ENCODE measurements at places on chromosomes 12 and 14.

- DNase-seq, result no peak
Measured at GRCh38 chr12:69834576-69834975, 9.5 kb downstream of the MYRFL start.

DNA sequence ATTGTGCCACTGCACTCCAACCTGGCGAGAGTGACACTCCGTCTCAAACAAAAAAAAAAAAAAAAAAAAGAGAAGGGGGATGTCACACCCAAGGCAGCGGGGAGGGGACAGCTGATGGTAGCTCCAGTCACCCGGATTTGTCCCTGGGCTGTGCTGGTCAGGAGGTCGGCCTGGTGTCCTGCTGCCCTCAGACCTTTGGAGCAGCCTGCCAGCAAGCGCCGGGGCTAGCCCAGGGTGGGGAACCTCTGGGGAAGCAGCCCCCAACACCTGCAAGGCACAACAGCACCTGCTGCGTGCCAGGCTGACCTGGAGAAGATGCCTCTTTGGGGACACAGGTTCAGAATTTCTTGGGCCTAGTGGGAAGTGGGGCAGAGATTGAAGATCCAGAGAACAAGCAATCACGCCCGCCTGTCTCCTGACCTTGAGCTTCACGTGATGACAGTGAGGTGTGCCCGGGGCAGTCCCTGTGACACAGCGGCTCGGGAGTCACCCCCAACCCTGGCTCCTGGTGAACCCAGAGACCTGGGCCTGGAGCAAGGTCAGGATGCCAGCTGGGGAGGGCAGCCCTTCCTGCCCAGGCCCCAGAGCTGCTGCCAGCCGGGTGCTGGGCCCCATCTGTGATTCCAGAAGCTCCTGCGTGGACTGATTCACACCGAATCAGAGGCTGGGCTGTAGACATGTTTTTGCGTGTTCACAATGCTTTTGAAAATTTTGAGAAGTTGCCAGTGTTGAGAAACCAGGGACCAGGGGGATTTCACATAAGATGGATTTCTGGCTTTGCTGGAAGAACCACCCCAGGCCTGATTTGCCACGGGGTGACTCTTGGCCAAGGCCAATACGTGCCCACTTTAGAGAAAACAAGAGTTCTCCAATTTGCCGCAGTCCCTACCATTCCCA lies 66.4 kb downstream of the RFLNA start:
- DNase-seq, result no peak

GRCh38 chr14:92884410-92884809 lies 38.5 kb upstream of the CHGA start:
- no peak for DNase-seq

GRCh38 chr12:108141600-108142130 lies 12.6 kb downstream of the WSCD2 start:
- DNase-seq, result no peak

DNA sequence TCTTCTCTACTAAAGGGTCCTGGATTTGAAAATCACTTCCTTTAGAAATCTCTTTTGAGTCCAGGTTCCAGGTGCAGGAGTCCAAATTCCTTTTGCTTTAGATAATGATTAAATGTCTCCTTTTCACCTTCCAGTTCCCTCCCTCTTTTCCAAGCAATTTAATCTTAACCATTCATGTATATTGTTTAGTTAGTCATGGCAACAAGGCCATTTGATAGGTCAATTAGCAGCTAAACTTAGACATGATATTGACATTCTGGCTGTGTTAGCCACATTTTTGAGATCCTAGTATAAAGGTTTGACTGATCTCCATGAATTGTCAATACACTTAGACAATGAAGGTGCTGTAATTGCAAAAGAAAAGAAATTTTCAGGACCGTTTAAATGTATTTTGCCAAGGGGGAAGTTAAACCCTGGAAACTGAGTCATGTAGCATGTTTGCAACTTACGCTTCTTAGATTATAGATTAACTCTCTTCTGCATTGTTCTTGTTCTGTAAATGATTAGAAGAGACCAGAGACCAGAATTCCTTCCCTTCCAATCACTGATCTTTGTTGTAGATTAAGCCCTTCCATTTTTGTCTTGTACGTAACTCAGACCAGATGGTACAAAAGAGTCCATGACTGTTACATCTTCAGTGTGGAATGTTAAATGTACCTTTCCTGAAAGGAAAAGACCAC lies 12.4 kb upstream of the C12orf75 start:
- DNase-seq, result no peak

DNA sequence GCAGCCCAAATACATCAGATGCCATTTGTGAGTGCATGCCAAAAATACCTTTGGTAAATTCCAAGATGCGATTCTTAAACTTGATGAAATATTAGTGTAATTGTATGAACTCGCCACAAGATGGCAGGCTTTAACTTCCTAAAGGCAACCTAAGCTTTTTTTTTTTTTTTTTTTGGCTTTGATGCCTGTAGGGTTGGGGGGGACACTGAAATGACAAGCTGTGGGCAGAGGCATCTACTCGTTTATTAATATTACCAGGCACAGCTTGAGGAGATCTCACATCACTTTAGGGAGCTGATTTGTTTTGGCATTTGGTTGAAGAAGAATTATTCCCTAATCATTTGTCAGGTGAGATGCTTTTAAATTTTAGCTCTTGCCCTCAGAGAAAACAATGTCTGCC lies 126.7 kb upstream of the CCDC196 start:
- no peak for DNase-seq

DNA sequence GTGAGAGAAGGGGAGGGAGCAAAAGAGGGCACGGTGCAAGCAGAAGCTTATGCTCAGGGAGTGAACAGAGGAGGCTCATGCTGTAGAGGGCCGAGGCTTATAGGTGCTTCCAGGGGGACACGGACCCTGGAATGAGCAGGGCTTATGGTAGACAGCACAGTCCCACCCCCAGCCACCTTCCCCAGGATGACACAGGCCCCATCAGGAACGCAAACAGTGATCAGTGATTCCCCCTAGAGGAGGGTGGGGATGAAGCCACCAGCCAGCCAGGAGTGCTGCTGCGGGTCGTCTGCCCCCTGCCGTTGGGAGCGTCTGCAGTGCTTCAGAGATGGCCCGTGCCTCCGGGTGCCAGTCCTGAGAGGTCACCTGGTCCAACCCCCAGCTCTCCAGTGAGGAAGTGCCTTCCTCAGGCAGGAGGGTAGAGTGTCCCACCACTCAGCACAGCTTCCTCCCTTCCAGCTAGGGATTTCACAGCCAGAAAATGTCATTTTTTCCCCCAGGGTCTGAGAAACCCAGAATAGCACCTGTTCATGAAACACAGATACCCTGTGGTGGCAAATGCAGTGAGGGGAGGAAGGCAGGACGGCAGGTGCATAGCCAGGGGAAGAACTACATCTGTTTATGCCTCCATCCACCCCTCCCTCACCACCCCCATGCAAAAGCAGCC lies 60.7 kb downstream of the SLC6A12 start:
- DNase-seq, result peak; percentile 40

GRCh38 chr12:105378911-105379310 lies 48.4 kb downstream of the C12orf75 start:
- DNase-seq, result no peak

- no peak for DNase-seq
Measured at GRCh38 chr12:81492131-81492720, 266.9 kb downstream of the PPFIA2 start.

Measured in CD4-positive, alpha-beta T cell treated with Interferon gamma for 1 hour (primary cell).